ENCODE measurements at places on chromosomes 2 and 18.

DNA sequence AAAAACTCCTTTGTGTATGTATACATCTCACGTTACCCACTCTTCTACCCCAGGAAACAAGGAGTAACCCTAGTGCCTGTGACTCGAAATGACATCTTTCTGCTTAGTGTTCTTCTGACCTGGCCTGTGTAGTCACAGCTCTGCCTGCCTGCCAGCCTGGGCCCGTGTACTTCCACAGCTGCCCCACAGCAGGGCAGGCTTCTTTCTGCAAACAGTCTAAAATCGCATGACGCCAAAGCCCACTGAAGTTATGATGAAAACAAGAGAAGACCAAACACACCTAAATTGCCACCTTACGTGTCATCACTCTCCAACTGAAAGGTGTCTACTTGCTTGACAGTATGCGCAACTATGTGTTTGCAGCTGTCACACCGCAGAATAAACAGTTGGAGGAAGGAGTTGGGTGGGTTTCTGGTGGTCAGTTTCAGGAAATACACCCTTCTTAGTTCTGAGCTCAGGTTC is 1.5 kb downstream of the GAREM1 start:
- no peak for DNase-seq

DNA sequence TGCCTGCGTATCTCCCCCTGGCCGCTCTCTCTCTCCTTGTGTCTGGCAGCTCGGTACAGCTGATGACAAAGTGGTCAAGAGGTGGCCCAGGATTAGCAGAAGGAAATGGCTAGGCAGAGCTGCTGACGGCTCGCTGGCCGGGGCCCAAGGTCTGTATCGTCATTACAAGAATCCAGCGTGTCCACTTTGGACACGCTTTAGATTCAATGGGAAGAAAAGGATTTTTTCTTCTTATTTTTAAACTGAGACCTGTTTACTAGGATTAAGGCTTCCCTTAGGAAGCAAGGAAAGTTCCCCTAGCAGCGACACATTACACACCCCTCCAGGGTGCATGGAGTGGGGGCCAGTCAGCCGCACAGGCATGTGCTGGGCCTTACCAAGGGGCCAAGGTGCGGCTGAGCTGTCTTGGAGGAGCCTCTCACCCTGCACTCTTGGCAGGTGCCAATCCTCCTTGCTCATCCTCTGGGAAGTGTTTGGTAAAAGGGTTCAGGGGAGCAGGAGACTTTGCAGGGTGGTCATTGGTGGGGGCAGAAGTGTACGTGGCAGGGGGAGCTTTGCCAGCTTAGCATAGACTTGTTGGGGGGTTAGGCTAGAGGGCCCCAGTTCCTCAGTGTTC is 76.8 kb downstream of the POLR1A start:
- no peak for DNase-seq

GRCh38 chr2:160063271-160063670 is 856 bp upstream of the PLA2R1 start:
- DNase-seq, result no peak

- no peak for DNase-seq
Measured at GRCh38 chr2:215479536-215480240, 43.8 kb upstream of the FN1 start.

DNA sequence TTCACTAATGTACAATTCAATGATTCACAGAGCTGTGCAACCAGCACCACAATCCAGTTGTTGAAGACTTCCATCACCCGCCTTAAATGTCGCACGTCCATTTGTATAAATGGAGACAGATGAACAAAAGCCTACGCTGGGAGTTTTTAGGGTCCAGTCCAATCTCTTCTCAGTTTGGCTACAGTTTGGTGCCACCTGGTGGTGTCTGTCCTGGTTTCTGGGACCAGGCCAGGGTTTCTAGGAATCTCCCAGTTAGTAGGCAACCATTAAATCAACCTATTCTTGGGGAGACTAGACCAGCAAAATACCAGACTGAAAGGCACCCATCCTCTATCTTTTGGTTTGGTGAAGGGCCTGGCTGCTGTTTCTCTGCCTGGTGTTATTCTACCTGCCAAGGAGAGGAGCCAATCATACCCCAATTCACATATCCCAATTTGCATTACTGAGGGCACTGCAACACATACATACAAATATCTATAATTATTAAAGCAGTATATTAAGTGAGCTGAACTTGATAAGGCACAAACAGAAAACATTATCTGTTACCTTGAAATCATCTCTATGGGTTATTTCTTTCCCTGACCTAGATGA is 3.2 kb upstream of the DDX1 start:
- no peak for DNase-seq

DNA sequence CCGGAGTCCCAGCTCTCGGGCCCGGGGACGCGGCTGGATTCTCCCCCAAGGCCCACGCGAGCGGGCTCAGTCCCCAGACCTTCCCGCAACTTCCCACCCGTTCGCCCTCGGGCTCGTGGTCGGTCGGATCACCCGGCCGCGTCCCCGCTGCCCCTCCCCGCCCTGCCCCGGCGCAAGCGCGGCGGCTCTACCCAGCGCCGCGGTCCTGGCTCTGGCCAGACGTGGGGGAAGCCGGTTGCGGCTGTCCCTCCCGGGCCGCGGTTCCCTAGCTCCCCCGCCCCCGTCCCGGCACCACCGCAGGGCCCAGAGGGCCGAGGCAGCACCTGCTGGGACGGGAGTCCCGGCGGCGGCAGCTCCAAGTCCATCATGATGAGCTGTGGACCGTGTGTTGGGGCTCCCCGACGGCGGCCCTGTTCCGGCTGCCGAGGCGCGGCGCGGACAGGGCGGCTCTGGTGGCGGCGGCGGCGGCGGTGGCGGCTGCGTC is 276 bp downstream of the NFE2L2 start:
- no peak for DNase-seq

DNA sequence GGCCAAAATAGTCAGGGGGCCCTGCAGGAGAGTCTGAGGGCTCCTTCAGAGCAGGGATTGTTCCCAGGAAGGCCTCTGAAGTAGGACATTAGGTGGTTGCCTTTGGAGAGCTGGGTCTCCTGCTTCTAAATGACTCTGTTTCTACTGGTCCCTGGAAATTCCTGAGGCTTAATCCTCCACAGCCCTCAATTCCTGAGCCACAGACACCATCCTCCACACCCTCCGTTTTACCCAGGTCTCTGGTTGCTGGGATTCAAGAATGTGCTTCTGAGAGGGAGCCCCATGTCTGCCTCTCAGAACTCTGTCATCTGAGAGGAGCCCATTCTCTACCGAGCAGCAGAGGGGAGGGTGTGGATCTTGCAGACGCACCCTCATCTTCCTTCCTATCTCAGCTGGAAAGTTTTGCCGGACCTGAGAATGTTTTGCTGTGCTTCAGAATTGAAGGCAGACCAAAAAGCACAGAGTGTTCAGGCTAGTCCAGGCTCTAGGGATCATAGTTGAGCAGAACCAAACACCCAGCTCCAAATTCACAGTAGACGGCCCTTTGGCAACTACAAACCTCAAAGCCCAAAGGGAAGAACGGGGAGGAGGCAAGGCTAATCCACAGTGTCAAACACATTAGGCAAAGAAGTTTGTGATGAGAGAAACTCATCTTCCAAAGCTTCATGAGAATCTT is 8.1 kb downstream of the VIT start:
- DNase-seq, result no peak

- DNase-seq, result no peak
Measured at GRCh38 chr2:134233728-134234136, 20.1 kb upstream of the MGAT5 start.

DNA sequence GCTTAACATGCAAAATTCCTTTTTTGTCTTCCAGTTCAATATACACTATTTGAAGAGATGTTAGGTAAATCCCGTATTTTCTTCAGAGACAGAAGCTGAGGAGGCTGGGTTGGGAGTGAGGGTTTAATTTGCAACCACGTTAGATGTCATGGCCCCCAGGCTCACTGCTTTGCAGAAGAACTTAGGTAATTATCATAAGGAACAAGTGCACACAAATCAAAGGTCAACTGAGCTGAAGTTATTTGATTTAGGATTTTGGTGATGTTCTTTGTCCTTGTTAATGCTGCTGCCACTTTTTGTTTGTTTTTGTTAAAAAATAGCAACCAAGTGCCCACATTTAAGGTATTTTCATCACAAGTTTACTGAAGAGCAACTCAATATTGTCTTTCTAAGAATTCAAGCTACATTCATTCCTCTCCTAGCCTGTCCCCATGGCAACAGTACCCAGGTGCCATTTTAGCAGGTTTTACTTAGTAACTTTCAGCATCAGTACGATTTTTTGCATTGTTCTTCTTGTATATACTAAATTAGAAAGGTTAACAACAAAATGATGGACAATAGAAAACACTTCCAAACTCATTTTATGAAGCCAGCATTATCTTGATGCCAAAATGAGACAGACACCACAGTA is 62.9 kb upstream of the NDUFV2 start:
- no peak for DNase-seq

GRCh38 chr2:72822794-72823193 is 3.0 kb downstream of the EXOC6B start:
- DNase-seq, result no peak

DNA sequence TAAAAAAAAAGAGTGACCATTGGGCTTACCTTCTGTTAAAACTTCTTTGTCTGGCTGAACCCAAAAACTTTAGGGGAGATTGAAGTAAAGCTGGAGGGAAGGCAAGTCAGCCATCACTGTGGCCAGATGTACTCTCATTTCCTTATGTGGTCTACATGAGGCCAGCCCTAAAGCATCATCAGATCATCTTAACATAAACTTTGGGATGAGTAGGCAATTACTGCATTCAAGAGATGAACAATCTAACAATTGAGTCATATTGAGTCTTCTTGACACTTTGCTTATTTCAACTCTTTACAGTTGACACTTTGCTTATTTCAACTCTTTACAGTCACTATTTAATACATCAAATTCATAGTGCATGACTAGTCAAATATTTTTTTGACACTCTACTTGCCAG is 155.6 kb downstream of the QPCT start:
- no peak for DNase-seq

- DNase-seq, result no peak
Measured at GRCh38 chr2:108565778-108566375, 31.6 kb downstream of the LIMS1 start.

DNA sequence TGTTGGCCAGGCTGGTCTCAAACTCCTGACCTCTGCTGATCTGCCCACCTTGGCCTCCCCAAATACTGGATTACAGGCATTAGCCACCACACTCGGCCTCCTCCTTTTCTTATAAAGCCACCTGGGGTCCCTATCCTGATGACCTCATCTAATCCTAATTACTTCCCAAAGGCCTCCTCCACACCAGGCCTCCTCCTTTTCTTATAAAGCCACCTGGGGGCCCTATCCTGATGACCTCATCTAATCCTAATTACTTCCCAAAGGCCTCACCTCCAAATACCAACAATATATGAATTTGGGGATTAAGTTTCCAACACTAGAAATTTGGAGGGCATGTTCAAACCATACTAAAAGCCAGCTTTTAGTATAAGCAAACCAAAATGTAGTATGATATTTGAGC is 9.7 kb upstream of the RMC1 start:
- no peak for DNase-seq

- DNase-seq, result no peak
Measured at GRCh38 chr2:154692927-154693326, 5.6 kb upstream of the KCNJ3 start.

DNA sequence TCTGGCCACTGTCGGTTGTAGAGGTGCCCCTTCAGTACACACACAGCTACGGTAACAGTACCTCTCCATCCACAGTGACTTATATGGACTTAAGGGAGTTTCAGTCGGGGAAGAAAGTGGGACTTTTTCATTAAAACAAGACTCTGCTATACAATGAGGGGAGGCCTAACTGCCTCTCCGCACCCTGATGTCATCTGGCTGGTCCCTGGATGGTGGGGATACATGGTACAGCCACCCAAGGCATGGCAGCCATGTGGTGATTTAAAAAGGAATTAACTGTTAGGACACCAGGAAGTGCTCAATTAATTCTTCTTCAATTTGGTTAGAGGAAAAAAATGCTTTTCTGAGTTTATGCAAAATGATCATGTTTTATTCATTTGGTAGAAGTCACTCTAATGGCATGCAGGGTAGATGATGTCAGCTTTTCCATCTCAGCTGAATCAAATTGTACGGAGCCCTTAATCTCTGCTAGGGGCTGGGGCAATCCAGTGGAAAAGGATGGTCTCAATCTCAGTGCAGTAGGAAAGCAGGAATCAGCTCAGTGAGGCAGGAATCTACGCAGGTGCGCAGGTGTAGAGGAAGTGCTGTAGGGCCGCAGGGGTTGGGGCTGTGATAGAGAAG is 243.9 kb downstream of the PRKCE start:
- no peak for DNase-seq
